ENCODE measurements at places on chromosomes 16 and 17.
A peak's percentile ranks its signal among the peaks of the same experiment; 100 is the strongest.

DNA sequence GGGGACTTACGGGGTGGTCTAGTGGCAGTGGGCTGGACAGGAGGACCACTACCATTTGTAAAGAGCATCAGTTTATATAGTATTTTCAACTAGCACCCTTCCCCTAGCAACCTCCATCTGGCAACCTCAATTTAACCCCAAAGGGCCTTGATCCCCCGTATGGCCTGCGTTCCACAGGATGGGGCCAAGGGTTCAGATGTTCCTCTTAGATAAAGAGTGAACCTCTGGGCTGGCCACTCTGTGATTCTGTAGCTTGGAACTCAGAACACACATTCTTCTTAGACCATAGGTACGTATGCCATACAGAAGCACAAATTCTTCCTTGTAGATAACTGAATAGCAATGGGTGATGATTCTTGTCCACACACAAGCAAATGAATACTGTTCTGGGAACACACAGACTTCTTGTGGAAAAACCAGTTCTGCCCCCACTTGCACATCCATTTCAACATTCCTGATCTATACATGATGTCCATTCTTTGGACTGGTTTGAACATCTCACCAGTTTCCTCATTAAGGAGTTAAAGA lies 1.9 kb upstream of the GGA2 start:
- no peak for DNase-seq

DNA sequence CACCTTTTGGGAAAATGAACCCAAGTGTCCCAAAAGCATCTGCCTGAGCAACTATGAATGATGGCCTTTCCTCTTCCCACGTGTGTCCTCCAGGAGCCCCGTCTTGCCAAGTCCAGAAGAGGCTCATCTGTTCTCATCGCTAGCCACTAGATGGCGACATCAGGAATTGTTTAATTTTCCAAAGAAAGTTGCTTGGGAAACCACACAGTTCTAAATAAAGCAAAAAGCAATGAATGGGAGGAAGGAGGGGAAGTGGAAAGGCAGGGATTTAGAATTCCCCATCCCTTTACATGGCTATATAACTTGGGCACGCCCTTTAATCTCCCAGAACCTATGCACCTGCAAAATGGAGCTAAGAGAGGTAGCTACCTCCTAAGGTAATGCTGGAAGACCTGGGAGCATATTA lies 9.0 kb upstream of the CDH5 start:
- DNase-seq: peak; percentile 18

GRCh38 chr17:65389426-65389825 lies 172.0 kb downstream of the AXIN2 start:
- DNase-seq: no peak

DNA sequence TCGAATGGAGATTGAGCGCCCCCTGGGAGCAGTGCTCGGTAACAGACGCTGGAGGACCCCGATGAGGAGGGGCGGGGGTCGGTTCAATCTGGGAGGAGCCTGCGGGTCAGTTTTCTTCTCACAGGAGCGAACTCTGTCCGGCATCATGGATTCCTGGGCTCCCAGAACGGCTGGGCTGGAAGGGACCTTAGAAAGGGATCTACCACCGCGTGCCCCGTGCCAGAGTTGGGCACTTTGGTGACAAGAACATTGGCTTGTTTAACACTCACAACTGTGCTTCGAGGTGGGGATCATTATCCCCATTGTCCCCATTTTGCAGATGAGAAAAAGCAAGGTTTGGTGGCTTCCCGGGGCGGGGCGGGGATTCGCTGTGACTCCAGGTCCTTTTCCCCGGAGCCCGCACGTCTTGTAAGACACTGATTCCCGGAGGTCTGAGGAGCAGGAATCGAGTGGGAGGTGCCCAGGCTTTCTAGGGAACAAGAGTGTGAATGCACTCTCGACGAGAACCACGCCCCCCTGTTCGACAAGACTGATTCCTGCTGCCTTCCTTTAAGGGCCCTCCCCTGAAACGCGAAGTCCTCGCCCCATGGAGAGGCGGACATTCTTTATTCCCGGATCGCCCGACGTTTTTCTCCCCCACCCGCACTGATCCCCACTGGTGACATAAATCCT lies 1.5 kb upstream of the FBXL19 start:
- no peak for DNase-seq

DNA sequence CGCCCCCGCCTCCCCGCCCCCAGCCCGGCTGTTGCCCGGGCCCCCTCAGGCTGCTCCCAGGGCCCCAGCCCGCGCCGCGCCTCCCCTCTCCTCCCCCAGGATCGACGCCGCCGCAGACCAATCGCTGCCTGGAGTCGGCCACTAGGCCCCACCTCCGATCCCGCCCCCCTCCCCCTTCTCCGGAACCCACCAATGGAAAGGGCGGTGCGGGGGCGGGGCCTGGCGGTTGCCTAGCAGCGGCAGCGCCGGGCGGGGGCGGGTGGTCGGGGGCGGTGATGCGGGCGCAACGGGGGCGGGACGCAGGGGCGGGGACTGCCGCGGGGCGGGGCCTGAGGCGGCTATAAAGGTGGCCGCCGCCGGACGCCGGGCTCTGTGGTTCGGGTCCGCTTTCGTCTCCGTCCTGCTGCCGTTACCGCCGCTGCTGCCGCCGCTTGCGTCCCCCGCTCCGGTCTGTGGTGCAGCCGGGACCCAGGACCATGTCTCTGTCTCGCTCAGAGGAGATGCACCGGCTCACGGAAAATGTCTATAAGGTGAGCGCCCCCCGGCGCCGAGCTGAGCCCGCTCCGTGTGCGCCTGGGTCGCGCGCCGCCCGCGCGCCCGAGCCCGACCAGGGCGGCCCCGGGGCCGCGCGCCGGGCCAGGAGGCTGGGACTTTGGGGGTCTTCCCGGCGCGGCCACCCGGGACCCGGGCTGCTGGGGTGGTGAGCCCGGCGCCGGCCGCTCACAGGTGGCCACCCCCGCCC lies at the start of gene BAIAP2:
Gene BAIAP2 (plus strand): TSS at position 373 of the 742 bp plus-strand sequence. CDS start 104 bp downstream, at position 477.
- no peak for DNase-seq

- no peak for DNase-seq
Observed at GRCh38 chr16:85544016-85544415, 69.1 kb upstream of the GSE1 start.

DNA sequence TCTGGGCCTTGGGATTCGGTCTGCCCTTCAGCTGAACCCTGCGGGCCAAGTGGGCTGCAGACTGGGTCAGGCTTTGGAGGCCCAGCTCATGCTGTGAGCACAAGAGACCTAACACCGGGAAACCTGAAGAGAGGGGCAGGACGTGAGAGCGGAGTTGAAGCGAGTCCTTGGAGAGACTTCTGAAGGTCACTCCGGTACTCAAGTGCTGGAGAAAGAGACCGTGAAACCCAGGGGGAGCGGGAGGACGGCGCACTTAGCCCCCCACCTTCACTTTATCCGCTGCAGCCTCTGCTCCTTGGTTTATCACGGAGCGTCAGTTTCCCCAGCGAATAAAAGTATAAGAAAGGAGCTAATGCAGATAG lies 361 bp downstream of the UQCRC2 start:
- DNase-seq: no peak

DNA sequence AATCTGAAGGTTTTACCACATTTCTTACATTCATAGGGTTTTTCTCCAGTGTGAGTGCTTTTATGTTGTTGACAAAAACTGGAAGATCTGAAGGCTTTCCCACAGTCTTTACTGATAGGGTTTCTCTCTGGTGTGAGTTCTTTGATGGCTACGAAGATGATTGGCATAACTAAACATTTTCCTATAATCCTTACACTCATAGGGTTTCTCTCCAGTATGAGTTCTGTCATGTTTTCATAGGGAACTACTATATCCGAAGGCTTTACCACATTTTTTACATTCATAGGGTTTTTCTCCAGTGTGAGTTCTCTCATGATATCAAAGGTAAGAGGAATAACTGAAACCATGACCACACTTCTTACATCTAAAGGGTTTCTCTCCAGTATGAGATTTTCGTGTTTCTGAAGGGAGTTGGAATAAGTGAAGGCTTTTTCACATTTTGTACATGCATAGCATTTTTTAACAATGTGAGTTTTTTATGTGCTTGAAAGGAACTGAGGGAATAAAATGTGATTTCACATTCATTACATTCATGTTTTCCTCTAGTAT lies 1987.7 kb downstream of the TP53TG3F start:
- no peak for DNase-seq
